Natural killer cell treated with Interleukin-12 subunit alpha and Interleukin-12 subunit beta and Interleukin-15 and Interleukin-18, amount 100 ng/mL, for 72 hours (primary cell): ENCODE measurements at places on chromosomes 12 and 14. TPM values are rescaled to one million over a fixed set of nuclear protein-coding genes. Genes with fewer than 3 reads are reported as not detected.

ENO2 gene
- 158 TPM for total RNA-seq

TSPAN9 gene
- total RNA-seq, result 0.10 TPM

RDH16 gene
- total RNA-seq, result 0.78 TPM

DNA sequence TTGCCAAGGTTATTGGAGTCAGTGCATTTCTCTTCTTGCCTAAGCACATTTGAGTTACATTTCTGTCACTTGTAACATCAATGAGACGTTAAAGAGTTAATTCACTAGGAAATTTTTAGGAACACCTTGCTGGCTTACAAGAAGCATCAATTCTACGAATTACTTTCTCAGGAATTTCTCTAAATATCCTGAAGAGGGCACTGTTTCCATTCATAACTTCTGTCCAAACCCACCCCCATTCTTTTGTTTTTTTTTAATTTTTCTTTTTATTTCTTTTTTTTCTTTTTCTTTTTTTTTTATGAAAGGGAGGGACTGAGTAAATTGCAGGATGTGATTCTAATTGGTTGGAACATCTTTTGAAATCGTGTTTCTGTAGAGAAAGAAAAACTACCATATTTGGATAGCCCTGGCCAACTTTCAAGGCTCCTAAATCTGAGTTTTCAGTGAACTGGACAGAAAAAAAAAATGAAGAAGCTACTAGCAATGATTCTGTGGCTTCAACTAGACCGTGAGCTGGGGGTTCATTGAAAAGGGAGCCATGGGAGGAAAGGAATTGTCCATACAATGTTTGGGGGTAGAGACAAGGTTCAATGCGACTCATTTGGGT lies 285.3 kb downstream of the DAD1 start:
- DNase-seq, result no peak

- DNase-seq, result no peak
Measured at GRCh38 chr12:78864403-78864869, at the start of gene SYT1. Gene SYT1, plus strand, starts transcription at chr12:78864774.

- DNase-seq, result no peak
Measured at GRCh38 chr14:61280092-61280525, 1.0 kb downstream of the TMEM30B start.
